ENCODE measurements at places on chromosomes 11 and 22.

DNA sequence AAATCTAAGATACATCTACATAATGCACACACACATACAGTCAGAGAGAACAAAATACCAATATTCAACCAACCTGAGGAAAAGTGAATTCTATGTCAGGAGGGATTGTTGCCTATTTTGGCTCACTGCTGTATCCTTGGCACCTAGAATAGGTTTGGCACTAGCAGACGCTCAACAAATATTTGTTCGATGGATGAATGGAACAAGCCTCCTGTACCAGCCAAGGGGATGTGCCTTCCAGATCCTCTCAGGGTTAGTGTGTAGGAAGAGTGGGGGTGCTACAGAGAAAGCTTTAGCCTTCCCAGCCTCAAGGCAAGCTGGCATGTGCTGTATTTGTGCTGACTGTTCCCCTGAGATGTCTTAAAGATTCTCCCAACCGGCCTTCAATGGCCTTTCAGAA, 23.3 kb upstream of the POU2AF1 start:
- DNase-seq: no peak

GRCh38 chr11:128180441-128181087, 406.8 kb downstream of the ETS1 start:
- no peak for DNase-seq

DNA sequence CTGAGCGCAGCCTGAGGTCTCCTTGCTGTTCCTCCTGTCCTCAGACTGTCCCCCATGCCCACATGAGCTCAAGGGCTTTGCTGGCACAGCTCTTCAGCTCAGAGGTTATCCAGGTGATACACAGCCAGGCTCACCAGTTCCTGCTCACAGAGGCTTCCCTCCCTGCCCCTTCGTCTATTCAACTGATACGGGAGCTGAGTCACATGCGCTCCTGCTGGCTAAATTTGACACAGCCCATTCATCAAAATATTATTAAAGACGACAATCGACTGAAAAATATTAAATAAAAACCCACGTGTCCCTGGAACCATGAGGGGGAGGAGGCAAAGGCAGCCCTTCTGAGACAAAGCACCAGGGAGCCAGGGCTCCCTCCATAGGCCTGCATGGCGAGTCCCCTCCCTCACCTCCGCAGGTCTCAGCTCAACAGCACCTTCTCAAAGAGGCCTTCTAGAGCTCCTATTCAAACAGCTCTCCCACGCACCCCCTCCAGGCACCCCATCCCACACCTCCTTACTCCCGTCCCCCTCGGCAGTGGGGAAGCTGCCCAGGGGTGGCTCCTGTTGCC, 40.5 kb downstream of the DUSP8 start:
- no peak for DNase-seq

DNA sequence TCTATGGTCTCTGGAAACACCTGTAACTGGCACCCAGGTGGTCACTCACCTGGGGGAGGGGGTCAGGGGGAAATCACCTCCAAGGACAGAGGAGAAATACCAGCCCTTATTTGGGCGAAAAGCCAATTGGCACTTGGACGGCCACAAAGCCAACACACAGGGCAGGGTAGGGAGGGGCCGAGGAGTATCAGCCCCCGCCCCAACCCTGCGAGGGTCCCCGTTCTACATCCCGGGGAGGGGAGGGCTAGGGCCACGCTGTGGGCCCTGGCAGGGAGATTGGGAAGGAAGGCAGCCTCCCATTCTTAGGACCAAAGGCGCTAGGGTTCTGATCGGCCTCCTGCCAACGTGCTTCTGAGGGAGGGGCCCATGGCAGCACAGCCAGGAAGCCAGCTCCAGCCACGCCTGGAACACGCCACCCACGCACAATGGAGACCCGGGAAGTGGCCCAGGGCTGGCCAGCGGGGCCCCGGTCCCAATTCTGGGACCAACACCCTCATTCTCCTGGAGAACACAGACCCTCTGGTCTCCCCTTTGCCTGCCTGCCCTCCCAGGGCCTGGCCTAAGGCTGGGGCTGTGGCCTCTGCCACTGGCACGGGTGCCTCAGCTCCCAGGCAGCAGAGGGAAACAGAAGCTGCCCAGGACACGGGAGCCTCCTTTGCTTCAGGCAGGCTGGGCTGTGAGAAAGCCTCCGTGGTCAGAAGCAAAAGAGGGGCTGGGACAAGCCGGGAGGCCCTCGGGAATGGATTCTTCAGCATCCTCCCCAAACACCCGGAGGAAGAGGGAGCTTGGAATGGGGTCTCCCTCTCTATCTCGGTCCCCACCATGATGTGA, 7.4 kb downstream of the CBX6 start:
- peak; percentile 7 for DNase-seq

DNA sequence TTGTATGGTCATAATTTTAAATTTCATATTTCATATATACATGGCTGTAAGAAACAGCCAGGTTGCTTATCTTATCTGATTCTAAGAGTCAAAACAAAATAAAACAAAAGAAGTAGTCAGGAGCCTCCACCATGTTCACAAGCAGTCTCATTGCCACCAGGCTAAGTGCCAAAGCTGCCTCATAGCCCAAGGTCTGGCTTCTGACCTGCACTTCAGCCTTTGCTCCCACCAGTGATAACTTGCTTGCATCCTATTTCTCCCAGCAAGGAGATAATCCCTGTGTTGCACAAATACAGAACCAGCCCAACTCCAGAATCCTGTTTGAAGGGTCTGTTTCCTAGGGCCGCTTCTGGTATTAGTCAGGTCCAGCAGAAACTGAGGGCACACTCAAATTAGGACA, 53.9 kb upstream of the TSKU start:
- no peak for DNase-seq

GRCh38 chr11:71505781-71506180, 21.3 kb upstream of the KRTAP5-7 start:
- no peak for DNase-seq

Measured in CD4-positive, alpha-beta T cell treated with Interleukin-15 for 1 hour (primary cell).